ENCODE measurements at places on chromosomes 6 and 20.

DNA sequence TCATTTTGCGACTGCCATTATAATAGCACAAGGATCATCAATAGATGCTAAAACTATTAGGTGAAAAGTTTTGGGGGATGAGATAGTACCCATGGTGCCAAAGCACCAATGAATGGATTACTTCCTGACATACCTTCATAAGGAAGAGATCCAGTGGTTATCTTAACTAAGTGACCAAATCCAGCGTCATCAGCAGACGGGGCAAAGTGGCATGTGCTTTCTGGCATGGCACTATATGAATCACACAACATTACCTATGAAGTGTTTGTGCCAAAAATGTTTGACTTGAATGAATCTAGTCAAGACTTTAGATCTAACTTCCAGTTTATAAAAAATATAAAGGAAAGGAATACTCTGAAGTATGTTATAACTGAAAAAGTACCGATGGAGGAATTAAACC is 10.8 kb downstream of the TRIM26 start:
- no peak for DNase-seq
- H3K4me1 ChIP-seq: no peaks in the 10 kb centered on the region
- no peak overlapping the region for H3K4me3 ChIP-seq
- H3K27me3 ChIP-seq: no peaks in the 10 kb centered on the region

GRCh38 chr20:64053841-64054661 is 4.6 kb upstream of the SOX18 start:
- no peak overlapping the region for H3K27ac ChIP-seq
- DNase-seq: no peak
- peaks cover 32% of the 10 kb centered on the region for H3K27me3 ChIP-seq
- no peak overlapping the region for H3K4me3 ChIP-seq
- H3K36me3 ChIP-seq: no peaks in the 10 kb centered on the region

GRCh38 chr6:143233554-143234285 is 173.0 kb downstream of the AIG1 start:
- no peak overlapping the region for H3K27ac ChIP-seq
- no peaks in the 10 kb centered on the region for H3K4me1 ChIP-seq
- no peak overlapping the region for H3K4me3 ChIP-seq
- H3K36me3 ChIP-seq: no peaks in the 10 kb centered on the region
- H3K27me3 ChIP-seq: no peaks in the 10 kb centered on the region

GRCh38 chr20:50506270-50506579 is 4.0 kb upstream of the PTPN1 start:
- no peak for DNase-seq
- peaks cover 5% of the 10 kb centered on the region for H3K4me1 ChIP-seq
- H3K36me3 ChIP-seq: peaks cover 5% of the 10 kb centered on the region
- H3K4me3 ChIP-seq: no peak overlapping the region

- peaks cover 33% of the 10 kb centered on the region for H3K4me1 ChIP-seq
- no peak for DNase-seq
- peak overlapping the region; percentile 45 for H3K4me3 ChIP-seq
- H3K36me3 ChIP-seq: no peaks in the 10 kb centered on the region
- H3K27me3 ChIP-seq: peaks cover 63% of the 10 kb centered on the region
Measured at GRCh38 chr6:30465595-30466306, 23.6 kb upstream of the HLA-E start.

- peaks cover 21% of the 10 kb centered on the region for H3K4me1 ChIP-seq
- no peaks in the 10 kb centered on the region for H3K27me3 ChIP-seq
- peak; percentile 16 for DNase-seq
- peak overlapping the region; percentile 76 for H3K27ac ChIP-seq
- H3K4me3 ChIP-seq: peak overlapping the region; percentile 81
Measured at GRCh38 chr20:33812152-33812849, 1.2 kb downstream of the CHMP4B start.

- no peaks in the 10 kb centered on the region for H3K4me1 ChIP-seq
- DNase-seq: no peak
- no peaks in the 10 kb centered on the region for H3K27me3 ChIP-seq
Measured at GRCh38 chr6:22809370-22809769, 240.0 kb downstream of the HDGFL1 start.

- no peak overlapping the region for H3K27ac ChIP-seq
- no peaks in the 10 kb centered on the region for H3K36me3 ChIP-seq
- no peaks in the 10 kb centered on the region for H3K4me1 ChIP-seq
- no peak for DNase-seq
Measured at GRCh38 chr6:143698759-143699429, 21.1 kb downstream of the PHACTR2 start.

DNA sequence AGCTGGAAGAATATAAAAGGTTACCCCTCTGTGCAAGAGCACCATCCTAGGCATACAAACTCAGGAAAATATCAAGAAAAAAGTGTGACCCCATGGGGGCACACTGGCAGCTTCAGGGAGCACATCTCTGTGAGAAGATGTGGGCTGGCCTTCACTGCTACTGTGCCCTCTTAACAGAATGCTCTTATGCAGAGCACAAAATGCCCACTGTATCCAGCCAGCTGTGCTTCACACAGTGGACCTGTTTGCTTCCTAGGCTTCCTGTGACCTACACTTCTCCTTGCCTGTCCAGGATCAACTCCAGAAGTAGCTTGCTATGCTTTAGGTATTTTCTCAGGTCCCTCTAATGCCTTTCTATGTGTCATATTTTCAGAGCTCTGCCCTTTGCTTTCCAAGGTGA is 380.2 kb upstream of the MMS22L start:
- no peaks in the 10 kb centered on the region for H3K36me3 ChIP-seq
- H3K27me3 ChIP-seq: no peaks in the 10 kb centered on the region
- no peaks in the 10 kb centered on the region for H3K4me1 ChIP-seq
- no peak overlapping the region for H3K27ac ChIP-seq

GRCh38 chr6:62465206-62465605 is 179.2 kb upstream of the KHDRBS2 start:
- DNase-seq: no peak
- H3K36me3 ChIP-seq: no peaks in the 10 kb centered on the region
- no peak overlapping the region for H3K4me3 ChIP-seq
- no peaks in the 10 kb centered on the region for H3K4me1 ChIP-seq
- H3K27ac ChIP-seq: no peak overlapping the region
- no peaks in the 10 kb centered on the region for H3K27me3 ChIP-seq

DNA sequence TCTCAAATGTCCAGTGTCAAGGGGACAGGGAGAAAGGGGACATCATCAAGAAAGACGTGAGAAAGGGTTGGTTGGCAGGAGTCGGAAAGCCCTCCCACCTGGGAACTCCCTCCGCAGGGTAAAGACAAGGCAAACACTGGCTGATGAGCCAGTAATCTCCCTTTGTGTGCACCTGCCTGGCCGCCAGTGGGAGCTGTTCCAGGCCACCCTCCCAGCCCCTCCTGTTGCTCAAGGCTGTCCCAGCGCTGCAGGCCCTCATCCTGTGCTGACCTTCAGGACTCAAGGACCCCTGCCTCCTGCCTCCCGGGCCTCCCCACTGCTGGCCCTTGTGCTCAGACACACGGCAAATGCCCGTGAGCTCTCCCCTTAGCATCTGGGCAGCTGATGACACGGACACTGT is 7.4 kb downstream of the FRMD1 start:
- H3K36me3 ChIP-seq: no peaks in the 10 kb centered on the region
- no peaks in the 10 kb centered on the region for H3K4me1 ChIP-seq
- H3K4me3 ChIP-seq: no peak overlapping the region
- no peaks in the 10 kb centered on the region for H3K27me3 ChIP-seq

DNA sequence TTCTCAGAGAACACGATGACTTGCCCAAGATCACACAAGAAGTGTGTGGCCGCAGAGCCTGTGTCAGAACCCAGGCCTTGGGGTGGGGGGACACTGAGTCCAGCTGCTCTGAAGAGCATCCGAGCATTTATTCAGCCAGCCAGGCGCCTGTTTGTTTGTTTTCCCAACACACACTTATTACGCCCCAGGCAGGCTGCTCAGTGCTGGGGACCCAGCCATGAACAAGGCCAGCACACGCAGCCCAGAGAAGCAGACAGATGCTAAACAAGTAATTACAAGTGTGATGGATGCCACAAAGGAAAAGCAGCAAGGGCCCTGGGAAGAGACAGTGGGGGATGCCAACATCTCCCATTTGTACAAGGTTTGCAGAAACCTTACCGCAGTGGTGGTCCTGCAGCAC is 19.4 kb upstream of the SIRPA start:
- H3K27ac ChIP-seq: no peak overlapping the region
- no peak for DNase-seq
- H3K4me1 ChIP-seq: no peaks in the 10 kb centered on the region

DNA sequence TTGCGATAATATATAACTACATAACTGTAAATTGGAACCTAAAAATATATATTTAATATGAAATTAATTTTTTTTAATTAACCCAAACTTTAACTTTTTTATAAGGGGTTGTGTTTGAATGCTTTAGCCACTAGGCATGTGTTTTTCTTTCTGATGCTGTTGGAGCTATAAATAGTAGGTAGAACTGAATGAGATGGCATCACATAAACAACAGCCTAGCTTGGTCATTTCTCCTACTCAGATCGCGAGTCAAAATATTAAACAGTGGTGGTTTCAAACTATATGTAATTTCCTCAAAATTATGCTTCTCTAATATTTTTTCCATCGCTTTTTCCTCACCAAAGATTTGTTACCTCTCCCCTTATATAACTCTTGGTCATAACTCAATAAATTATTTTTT is 243.2 kb downstream of the ARID1B start:
- H3K36me3 ChIP-seq: no peaks in the 10 kb centered on the region
- DNase-seq: no peak
- peaks cover 11% of the 10 kb centered on the region for H3K4me1 ChIP-seq
- peak overlapping the region; percentile 99 for H3K27ac ChIP-seq
- H3K27me3 ChIP-seq: no peaks in the 10 kb centered on the region

GRCh38 chr20:4894981-4895381 is 106.3 kb downstream of the SLC23A2 start:
- peaks cover 3% of the 10 kb centered on the region for H3K36me3 ChIP-seq
- no peaks in the 10 kb centered on the region for H3K27me3 ChIP-seq
- H3K27ac ChIP-seq: no peak overlapping the region
- no peaks in the 10 kb centered on the region for H3K4me1 ChIP-seq
- no peak for DNase-seq

- H3K36me3 ChIP-seq: no peaks in the 10 kb centered on the region
- H3K27me3 ChIP-seq: no peaks in the 10 kb centered on the region
- H3K4me1 ChIP-seq: no peaks in the 10 kb centered on the region
- no peak overlapping the region for H3K4me3 ChIP-seq
Measured at GRCh38 chr20:44398335-44398734, 42.8 kb downstream of the HNF4A start.

DNA sequence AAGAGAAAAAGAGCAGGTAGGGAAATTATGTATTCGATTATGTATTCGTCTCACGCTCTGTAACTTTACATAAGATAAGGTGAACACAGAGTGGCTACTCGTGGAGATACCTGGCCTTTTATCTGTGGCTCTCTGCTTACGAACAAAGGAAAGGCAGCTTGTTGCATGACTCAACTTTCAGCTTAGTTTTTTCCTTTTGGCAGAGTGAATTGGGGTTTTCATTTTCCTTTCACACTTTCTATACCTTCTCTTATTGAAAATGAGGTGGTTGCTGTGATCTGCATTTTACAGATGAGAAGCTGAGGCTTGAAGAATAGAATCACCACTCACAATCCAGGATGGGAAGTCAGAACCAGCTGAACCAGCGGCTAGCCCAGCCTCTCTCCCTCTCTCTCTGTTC is 13.3 kb upstream of the KCNK15 start:
- no peak for DNase-seq
- no peaks in the 10 kb centered on the region for H3K4me1 ChIP-seq
- no peak overlapping the region for H3K27ac ChIP-seq
- H3K4me3 ChIP-seq: no peak overlapping the region

DNA sequence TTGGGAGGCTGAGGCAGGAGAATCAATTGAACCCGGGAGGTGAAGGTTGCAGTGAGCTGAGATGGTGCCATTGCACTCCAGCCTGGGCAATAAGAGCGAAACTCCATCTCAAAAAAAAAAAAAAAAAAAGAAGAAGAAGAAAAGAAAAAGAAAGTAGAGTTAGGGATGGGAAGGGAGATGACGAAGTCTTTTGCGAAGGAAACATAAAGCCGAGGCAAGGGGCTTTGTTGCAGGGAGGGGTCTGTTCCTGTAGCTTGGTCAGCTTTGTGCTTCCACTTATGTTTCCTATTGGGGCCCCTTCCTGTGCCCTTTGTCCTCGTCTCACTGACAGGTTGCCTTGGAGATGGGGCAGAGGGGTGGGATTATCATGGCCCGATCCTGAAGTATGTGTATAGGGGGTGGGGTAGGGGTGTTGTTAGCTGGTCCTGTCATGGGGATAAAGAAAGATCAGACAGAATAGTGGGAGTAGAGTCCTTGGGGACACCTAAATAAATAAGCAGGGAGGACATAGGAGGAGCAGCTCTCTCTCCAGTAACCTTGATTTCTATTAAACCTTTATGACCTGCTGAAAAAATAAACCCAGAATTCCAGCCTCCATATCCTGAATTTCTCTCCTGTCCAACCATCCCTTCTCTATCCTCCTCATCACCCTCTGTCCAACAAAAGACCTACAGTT is 1.1 kb upstream of the CLIC1 start:
- peak overlapping the region; percentile 41 for H3K4me3 ChIP-seq
- H3K27me3 ChIP-seq: no peaks in the 10 kb centered on the region
- H3K36me3 ChIP-seq: peaks cover 10% of the 10 kb centered on the region
- peak overlapping the region; percentile 85 for H3K27ac ChIP-seq

GRCh38 chr6:139778106-139778505 is 403.7 kb upstream of the CITED2 start:
- no peak overlapping the region for H3K4me3 ChIP-seq
- DNase-seq: no peak
- no peaks in the 10 kb centered on the region for H3K27me3 ChIP-seq
- no peaks in the 10 kb centered on the region for H3K36me3 ChIP-seq
- H3K27ac ChIP-seq: no peak overlapping the region

DNA sequence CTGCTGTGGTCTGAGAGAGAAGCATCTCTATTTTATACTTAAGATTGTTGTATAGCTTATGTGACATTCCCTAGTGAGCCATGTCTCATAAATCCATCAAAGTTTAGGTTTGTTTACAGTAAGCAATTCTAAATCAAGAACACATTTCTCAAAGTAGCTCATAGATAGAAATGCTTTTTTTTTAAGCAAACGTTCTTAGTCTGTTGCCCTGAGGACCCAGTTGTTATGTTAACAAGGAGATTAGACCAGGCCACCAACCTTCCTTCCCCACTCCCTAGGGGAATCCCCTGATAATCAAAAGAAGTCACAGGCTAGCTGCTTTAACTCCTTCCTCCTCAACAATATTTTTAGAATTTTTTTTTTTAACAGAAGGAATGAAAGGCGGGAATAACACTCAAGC is 169.0 kb downstream of the FUT9 start:
- H3K4me1 ChIP-seq: no peaks in the 10 kb centered on the region
- H3K4me3 ChIP-seq: no peak overlapping the region
- H3K27me3 ChIP-seq: no peaks in the 10 kb centered on the region
- no peak overlapping the region for H3K27ac ChIP-seq
- H3K36me3 ChIP-seq: no peaks in the 10 kb centered on the region

DNA sequence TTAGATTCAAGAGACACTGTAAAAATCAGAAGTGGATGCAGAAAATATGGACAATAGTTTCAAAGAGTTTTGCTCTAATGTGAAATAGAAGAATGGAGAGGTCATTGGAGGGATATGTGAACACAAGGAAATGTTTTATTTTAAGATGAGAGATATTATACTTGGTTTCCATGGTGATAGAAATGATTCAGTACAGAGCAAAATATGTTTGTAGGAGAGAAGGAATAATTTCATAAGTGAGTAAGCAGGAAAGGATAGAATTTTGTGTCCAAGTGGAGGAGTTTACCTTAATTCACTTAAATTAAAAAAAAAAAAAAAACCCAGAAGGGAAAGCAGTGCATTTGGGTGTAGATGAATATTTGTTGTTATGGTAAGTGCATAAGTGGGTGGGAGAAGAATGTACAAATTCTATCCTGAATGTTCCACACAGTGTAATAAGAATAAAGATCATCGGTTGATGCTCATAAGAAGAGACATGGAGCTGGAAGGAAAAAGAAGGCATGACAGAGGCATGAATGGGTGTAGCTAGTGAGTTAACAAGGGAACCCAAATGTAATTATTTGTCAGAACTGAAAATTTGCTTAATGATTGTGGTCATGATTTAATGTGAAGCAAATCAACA is 688.9 kb upstream of the GJE1 start:
- H3K4me1 ChIP-seq: no peaks in the 10 kb centered on the region
- no peaks in the 10 kb centered on the region for H3K36me3 ChIP-seq
- H3K4me3 ChIP-seq: no peak overlapping the region
- H3K27ac ChIP-seq: no peak overlapping the region
- no peak for DNase-seq
- no peaks in the 10 kb centered on the region for H3K27me3 ChIP-seq

Measured in effector memory CD4-positive, alpha-beta T cell (primary cell).